ENCODE measurements at places on chromosomes 5 and 9.

DNA sequence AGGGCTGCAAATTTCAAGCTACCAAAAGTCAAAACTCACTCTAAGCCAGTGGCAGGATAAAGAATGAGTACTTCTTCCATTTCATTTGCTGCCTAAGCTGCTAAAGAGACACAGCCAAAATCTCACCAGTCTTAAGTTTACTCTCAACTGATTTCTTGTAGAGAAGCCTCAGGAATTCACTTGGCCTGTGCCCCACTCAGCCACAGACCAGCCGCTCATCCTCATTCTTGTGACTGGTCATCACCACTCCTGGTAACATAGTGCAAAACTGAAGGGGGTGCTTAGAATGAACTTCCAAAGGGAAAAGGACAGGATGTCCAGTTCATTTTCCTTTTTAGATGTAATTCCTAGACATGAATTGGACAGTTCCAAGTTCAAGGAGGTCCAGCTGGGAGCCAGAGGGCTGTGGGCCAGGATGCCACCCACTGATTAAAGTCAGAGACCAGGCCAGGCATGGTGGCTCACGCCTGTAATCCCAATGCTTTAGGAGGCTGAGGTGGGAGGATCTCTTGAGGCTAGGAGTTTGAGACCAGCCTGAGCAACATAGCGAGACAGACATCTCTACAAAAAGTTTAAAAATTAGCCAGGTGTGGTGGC, 72.7 kb upstream of the RANBP3L start:
- DNase-seq, result no peak

GRCh38 chr5:98768160-98768959, 5.1 kb upstream of the RGMB start:
- DNase-seq, result no peak

DNA sequence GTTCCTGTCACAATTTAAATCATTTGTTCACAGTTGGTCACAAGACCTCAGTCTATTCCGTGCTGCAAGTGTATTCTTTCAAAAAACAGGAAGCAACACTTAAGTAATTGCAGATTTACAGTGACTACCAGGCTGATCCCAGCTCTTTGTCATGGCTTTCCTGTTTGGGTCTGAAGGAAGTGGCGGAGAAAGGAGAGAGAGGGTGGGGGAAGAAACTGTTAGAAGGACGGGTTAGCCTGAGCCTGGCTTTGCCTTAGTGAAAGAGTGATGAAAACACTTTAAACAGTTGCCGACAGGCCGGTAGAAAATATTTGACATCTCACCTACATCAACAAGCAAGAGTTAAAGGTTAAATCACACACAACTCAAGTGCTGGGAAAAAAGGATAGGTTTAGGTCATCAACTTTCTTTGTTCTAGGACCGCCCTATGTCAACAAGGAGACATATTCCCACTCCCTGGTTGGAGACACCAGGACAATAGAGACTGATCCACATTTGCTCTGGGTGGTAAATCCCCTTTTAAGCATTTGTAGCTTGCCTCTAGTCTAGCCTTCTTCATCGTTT, 102.2 kb upstream of the DAB2 start:
- no peak for DNase-seq

DNA sequence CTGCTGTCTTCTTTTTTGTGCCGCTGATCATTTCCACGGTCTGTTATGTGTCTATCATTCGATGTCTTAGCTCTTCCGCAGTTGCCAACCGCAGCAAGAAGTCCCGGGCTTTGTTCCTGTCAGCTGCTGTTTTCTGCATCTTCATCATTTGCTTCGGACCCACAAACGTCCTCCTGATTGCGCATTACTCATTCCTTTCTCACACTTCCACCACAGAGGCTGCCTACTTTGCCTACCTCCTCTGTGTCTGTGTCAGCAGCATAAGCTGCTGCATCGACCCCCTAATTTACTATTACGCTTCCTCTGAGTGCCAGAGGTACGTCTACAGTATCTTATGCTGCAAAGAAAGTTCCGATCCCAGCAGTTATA, 17.1 kb downstream of the F2R start:
- DNase-seq, result no peak

GRCh38 chr5:126455728-126456127, 32.5 kb downstream of the GRAMD2B start:
- no peak for DNase-seq

DNA sequence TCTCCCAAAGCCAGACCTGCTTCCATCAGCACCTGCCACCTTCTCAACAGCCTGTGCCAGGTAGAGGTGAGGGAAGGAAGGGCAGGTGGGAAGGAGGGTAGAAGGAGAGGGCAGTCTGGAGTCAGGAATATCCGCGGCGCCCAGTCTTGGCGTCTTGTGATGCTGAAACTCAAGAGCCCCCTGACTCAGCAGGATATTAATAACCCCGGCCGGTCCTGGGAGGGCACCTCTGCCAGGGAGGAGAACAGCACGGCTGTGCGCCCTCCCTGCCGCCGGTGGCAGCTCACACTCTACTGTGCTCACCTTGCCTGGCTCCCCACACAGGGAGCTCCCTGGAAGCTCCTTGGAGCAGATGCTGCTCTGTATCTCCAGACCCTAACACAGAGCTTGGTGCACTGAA, 11.6 kb upstream of the NTNG2 start:
- DNase-seq, result no peak

- no peak for DNase-seq
Measured at GRCh38 chr5:73256462-73256861, 83.5 kb downstream of the TMEM174 start.

GRCh38 chr5:160466116-160466515, 44.5 kb downstream of the PTTG1 start:
- DNase-seq, result no peak

DNA sequence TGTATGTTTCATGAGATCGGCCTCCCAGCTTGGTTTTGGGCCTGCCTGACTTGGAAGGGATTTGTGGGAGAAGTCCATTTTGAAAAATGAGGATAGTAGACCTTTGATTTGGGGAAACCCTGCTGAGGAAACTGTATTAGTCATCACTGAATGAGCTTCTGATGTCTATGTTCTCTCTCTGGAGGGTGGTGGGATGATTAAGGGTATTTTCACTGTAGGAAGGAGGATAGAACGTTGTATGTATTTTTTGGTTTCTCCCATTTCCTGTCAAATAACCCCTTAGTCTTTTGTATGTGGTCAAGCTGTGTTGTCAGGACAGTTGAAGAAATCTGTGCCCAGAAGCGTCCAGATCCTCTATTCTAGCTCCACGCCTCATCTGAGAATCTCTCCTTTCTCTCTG, 151.9 kb downstream of the INSYN2B start:
- no peak for DNase-seq

DNA sequence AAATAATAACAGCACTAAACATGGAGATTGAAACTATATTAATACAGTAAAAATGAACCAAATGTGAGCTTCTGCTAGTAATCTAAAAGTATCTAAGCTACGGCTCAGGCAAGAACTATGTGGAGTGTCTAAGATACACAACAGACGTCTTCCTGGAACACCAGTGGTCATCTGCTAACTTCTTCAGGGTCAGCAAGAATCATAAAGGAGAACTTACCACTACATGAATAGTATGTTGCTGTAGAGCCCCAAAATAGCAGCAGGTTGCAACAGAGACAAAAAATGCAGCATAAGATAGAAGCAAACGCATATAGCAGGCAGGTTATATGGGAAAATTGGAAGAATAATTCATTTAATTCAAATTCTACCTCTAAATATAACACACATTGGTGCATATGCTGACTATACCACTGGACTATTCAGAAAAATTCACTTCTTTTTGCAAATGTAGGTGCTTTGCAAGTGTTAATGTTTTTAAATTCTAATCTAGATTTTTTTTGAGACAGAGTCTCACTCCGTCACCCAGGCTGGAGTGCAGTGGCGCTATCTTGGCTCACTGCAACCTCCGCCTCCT, 27.1 kb downstream of the DCTN4 start:
- DNase-seq, result no peak

DNA sequence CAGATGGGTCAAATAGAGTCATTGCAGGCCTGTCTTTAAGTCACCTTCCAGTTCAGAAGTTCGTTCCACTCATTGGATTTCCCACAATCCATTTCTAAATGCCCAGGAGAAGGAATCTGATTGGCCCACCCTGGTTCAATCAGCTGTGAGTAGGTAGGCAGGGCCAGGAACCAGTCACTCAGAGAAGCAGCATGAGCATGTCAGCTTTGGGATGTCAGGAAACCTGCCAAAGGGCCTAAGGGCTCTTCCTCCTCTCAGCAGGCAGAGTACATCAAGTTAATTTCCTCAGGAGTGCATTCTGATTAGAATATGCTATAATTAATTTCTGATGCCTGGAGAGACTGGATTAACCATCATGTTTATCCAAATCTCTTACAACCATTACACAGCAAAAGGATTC, 412.9 kb upstream of the CCNH start:
- no peak for DNase-seq

DNA sequence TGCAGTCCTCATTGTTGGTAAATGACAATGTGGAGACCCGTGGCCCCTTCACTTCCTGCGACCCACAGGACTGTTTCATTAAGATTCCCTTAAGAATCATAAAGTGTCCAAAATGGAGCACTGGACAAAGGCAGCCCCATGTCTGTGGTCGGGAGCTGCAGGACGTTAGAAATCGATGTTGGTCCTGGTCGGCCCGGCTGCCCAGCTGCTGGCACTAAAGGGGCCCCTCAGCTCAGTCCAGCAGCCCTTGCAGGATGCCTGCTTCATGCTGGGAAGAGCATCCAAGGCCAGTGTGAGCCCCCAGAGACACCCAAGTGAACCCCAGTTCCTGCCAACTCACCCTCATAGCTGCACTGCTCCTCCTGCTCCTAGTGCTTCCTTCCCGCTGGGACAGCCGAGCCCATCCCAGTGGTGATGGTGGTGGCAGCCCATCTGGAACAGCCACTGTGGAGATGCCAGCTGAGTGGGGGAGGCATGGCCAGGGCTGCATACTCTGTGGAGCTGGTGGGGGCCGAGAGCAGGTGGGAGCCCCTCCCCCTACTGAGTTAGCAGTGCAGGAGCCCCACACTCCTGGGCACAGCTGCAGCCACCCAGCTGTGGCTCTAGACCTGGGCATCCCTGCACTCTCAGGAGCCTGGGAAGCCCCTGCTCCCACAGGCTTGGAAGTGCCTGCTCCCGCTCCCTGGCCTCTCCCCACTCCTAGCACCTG, 168.0 kb upstream of the IRX2 start:
- DNase-seq, result no peak

DNA sequence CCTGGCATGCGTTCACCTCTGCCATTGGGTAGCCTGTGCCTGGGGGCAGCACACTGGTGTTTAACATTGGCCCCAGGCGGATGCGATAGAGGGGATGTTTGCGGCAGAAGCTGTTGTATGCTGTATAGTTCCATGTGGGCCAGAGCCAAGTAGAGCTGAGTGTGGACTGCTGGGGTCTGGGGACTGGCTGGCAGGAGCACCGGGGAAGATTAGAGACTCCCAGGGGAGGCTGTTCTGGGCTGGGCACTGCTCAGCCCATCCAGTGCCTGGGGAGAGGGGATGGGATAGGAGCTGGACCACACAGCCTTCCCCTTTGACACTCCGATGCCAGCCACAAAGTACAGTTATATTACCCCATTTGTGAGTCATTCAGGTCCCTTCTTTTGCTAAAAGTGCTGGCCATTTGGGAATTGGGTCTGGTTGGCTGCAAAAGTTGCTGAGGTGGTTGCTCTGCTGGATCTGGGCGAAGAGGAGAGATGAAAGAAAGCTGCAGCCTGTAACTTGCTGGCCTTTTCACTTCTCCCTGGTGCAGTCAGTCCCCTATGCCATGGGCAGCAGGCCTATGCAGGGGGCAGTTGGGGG, 73.8 kb downstream of the RGS3 start:
- DNase-seq, result no peak

GRCh38 chr5:38758774-38759600, 86.8 kb upstream of the OSMR start:
- no peak for DNase-seq

DNA sequence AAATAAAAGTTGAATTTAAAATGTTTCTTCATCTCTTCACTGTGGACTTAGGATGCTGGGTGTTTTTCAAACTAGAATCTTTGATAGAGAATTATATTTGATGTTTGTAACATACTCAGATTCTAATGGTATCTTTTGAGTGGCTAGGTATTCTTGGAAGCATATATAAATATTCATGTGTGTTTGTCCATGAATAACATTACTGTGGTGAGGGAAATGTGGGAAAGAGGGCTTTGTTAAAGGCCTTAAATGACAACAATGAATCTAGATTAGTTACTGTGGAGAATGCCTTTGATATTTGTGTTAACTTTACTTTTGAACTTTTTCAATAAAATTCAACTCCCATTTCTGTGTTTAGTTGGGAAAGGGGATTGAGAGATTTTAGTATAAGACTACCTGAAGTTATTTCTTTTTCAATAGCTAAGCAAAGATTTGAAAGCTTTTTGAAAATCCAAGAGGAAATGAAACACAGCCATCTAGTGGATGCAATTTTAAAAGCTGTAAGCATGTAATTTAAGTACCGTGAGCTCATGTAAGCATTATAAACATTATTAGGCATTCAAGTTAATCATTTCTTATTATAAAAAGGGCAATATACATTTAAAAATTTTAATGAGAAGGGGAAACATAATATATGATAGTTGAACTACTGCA, 69.6 kb downstream of the CCDC171 start:
- no peak for DNase-seq

GRCh38 chr5:145680767-145681166, 154.4 kb downstream of the PRELID2 start:
- DNase-seq, result no peak

DNA sequence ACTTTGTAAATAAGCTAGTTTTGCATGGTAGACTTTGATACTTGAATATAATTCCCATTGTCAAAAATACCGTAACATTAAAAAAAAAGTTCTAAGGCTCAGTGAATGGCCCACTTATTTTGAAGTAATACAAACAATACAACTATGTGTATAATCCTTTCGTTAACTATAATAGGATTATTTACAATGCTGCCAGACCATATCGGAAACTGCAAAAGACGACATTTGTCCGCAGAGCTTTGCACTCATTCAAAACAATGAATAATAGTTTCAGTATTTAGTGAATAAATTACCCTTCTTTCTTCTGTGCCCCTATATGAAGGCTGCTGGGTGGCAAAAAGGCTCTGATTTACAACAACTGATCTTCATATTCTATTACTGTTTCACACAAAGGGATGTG, 121.8 kb downstream of the DROSHA start:
- DNase-seq, result no peak

GRCh38 chr9:19656704-19657103, 132.1 kb downstream of the SLC24A2 start:
- no peak for DNase-seq

GRCh38 chr5:68318955-68319705, 103.6 kb downstream of the PIK3R1 start:
- DNase-seq, result no peak

DNA sequence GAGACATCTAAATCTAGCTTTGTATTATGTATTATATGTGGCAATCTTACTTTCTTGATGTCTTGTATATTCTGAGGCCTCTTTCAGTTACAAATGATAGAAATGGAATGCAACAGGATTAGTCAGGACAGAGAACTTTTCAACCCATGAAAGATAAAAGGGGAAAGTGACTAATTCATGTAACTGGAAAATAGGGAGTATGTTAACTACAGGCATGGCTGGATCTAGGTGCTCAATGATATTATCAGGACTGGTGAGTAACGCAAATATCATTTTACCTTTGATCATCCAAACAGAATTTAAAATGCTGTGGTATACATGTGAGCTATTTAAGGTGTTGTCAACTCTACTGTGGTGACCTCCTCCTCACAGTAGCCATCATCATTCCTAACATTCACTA, 215.7 kb upstream of the GLRA1 start:
- DNase-seq, result no peak

GRCh38 chr5:79069488-79070349, at the start of the genes BHMT2 and DMGDH:
Gene BHMT2 (plus strand): TSS chr5:79069767. CDS start chr5:79069783, 16 bp downstream.
Gene DMGDH (minus strand): TSS chr5:79069674. CDS start chr5:79069620, 54 bp downstream.
- no peak for DNase-seq

Measured in activated CD4-positive, CD25-positive, alpha-beta regulatory T cell treated with anti-CD3 and anti-CD28 coated beads, Interleukin-2, amount 50 U/mL, for 16 hours (primary cell).